ENCODE measurements at places on chromosomes 7 and 10. TPM values are rescaled to one million over a fixed set of nuclear protein-coding genes. Genes with fewer than 3 reads are reported as not detected.
A peak's percentile ranks its signal among the peaks of the same experiment; 100 is the strongest.

The LRRTM3 gene
- total RNA-seq: 0.22 TPM

The STEAP2 gene
- total RNA-seq: 15.8 TPM

The MRM2 gene
- 25.6 TPM for total RNA-seq

The ASAH2 gene
- total RNA-seq: 1.3 TPM

The CRPPA gene
- total RNA-seq: 5.9 TPM

The NUDCD3 gene
- total RNA-seq: 97.7 TPM

The OR2A5 gene
- total RNA-seq: not detected

The RTKN2 gene
- 1.6 TPM for total RNA-seq

The MALRD1 gene
- 2.0 TPM for total RNA-seq

The ADAM8 gene
- total RNA-seq: 16.6 TPM

The IFIT1B gene
- total RNA-seq: not detected

The ZNF722 gene
- total RNA-seq: not detected

- peaks cover 2% of the 10 kb centered on the region for H3K36me3 ChIP-seq
- no peak overlapping the region for H3K4me3 ChIP-seq
These were observed 136.5 kb downstream of the CNNM2 start for GRCh38 chr10:103054621-103055020.

DNA sequence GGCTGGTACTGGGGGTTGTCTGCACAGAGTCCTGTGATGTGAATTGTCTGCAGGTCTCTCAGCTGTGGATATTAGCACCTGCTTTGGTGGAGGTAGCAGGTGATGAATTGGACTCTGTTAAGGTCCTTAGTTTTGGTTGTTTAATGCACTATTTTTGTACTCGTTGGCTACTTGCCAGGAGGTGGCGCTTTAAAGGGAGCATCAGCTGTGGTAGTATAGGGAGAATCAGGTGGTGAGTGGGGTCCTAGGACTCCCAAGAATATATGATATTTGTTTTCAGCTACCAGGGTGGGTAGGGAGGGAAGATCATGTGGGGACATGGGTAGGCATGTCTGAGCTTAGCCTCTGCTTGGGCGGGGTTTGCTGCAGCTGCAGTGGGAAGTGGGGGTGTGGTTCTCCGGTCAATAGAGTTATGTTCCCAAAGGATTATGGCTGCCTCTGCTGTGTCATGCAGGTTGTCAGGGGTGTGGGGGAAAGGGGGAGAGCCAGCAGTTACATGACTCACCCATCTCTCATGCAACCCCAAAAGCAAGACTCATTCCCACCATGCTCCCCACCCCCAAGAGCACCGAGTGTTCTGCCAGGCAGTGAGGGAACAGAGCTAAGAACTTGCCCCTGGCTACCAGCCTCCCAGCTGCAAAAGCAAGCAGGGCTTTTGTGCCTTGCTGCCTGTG, 53.7 kb upstream of the ZNF273 start:
- H3K27me3 ChIP-seq: no peaks in the 10 kb centered on the region
- DNase-seq: no peak
- no peak overlapping the region for H3K27ac ChIP-seq
- no peaks in the 10 kb centered on the region for H3K4me1 ChIP-seq
- H3K4me3 ChIP-seq: no peak overlapping the region

DNA sequence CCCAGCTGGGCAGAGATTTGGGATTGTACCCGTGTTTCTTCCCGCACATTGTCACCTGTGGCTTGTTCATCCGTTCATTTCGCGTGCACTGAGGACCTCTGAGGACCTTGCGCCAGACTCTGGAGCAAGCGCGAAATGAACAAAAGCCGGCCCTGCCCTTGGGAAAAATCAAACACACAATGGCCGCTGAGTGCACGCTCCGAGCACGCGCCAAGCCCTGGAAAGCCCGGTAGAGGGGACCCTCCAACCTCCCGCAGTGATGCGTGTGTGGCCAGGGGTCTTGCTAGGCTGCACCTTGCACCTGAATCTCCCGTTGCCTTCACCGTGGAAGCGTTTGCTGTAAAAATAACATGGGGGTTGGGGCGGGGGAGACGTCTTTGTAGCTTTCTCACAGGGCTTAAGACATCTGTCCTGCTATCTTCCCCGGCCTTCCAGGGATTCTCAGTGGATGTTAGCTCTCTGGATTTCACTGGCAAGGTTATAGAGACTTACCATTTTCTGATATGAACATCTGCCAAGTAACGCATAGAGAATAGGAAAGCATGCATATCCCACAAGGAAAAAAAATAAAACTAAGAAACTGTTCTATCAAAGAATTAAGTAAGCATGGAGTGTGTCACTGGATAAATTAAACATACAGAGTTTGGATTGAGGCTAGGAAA, 37.3 kb downstream of the ZNF777 start:
- peak; percentile 63 for DNase-seq
- H3K4me1 ChIP-seq: no peaks in the 10 kb centered on the region
- H3K27me3 ChIP-seq: no peaks in the 10 kb centered on the region
- no peak overlapping the region for H3K27ac ChIP-seq
- H3K4me3 ChIP-seq: peak overlapping the region; percentile 39

DNA sequence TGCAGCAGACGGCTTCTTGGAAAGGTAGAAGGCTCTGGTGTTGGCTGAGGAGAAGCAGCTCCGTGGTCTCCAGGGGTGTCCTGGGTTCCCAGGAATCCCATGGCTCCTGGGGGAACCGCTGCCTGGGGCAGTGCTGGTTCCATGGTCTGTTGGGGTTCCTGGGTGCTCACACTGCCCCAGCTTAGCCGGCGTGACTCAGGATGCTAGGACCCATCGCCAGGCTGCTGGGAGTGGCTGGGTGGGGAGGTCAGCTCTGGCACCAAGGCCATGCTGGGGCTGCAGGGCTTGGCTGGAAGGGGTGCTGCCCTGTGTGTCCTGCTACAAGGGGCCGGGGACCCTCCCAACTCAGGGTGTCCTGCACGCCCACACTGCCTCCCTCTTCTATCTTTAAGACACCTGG, 9.4 kb downstream of the MGMT start:
- H3K27me3 ChIP-seq: no peaks in the 10 kb centered on the region
- no peak overlapping the region for H3K4me3 ChIP-seq
- H3K36me3 ChIP-seq: no peaks in the 10 kb centered on the region
- no peak for DNase-seq
- H3K4me1 ChIP-seq: peaks cover 3% of the 10 kb centered on the region
- no peak overlapping the region for H3K27ac ChIP-seq

- H3K4me1 ChIP-seq: no peaks in the 10 kb centered on the region
- H3K36me3 ChIP-seq: no peaks in the 10 kb centered on the region
- no peak for DNase-seq
- no peak overlapping the region for H3K27ac ChIP-seq
- no peaks in the 10 kb centered on the region for H3K27me3 ChIP-seq
These were observed 99.0 kb upstream of the SMIM30 start for GRCh38 chr7:113217314-113217713.

DNA sequence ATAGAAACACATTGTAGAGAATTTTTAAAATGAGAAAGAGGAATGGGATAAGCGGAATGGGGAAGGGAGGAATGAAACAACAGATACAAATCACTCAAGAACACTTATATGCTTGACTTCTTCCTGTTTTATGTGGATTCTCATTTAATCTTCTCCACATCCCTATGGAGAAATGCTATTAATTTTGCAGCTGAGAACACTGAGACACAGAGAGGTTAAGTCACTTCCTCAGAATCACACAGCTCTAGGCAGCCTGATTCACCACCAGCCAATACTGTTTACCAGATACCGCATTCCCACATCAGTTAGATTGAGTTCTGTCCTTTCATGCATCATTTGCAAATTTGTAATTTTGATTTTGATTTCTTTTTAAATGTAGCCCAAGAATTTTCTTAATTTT, 170.5 kb downstream of the SH2D4B start:
- H3K4me3 ChIP-seq: no peak overlapping the region
- no peak overlapping the region for H3K27ac ChIP-seq
- no peaks in the 10 kb centered on the region for H3K4me1 ChIP-seq
- no peaks in the 10 kb centered on the region for H3K27me3 ChIP-seq
- H3K36me3 ChIP-seq: no peaks in the 10 kb centered on the region

- H3K36me3 ChIP-seq: no peaks in the 10 kb centered on the region
- no peaks in the 10 kb centered on the region for H3K27me3 ChIP-seq
- no peak overlapping the region for H3K27ac ChIP-seq
- no peaks in the 10 kb centered on the region for H3K4me1 ChIP-seq
These were observed 37.8 kb upstream of the ZNF365 start for GRCh38 chr10:62336404-62336803.

GRCh38 chr7:31466036-31466435, 47.9 kb upstream of the ITPRID1 start:
- H3K27me3 ChIP-seq: no peaks in the 10 kb centered on the region
- DNase-seq: no peak
- H3K27ac ChIP-seq: no peak overlapping the region
- H3K4me3 ChIP-seq: no peak overlapping the region

GRCh38 chr7:95263785-95264362, 60.5 kb downstream of the PON1 start:
- no peak for DNase-seq
- no peaks in the 10 kb centered on the region for H3K4me1 ChIP-seq
- no peaks in the 10 kb centered on the region for H3K27me3 ChIP-seq

- H3K36me3 ChIP-seq: no peaks in the 10 kb centered on the region
- no peak overlapping the region for H3K4me3 ChIP-seq
- H3K27me3 ChIP-seq: no peaks in the 10 kb centered on the region
- DNase-seq: no peak
- H3K27ac ChIP-seq: no peak overlapping the region
These were observed 78.1 kb upstream of the VWDE start for GRCh38 chr7:12481722-12482121.

DNA sequence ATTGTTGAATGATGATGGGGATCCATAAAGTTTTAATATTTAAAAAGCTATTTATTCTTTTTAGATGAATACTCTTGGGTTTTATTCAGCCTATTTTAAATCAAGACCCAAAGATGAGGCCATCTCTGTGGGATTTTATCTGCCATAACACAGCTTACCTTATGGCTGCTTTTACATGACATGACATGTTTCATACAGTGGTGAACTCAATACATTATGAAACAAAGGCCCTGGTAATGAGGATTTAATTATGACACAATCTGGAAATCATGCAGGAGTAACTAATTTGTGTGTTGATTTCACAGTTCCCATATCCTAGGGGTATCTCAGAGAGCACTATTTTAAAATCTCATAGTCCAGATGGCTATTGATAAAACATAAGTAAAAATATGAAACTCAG, 661.8 kb upstream of the FZD8 start:
- H3K4me1 ChIP-seq: no peaks in the 10 kb centered on the region
- no peaks in the 10 kb centered on the region for H3K27me3 ChIP-seq
- DNase-seq: no peak
- no peak overlapping the region for H3K27ac ChIP-seq
- no peak overlapping the region for H3K4me3 ChIP-seq

DNA sequence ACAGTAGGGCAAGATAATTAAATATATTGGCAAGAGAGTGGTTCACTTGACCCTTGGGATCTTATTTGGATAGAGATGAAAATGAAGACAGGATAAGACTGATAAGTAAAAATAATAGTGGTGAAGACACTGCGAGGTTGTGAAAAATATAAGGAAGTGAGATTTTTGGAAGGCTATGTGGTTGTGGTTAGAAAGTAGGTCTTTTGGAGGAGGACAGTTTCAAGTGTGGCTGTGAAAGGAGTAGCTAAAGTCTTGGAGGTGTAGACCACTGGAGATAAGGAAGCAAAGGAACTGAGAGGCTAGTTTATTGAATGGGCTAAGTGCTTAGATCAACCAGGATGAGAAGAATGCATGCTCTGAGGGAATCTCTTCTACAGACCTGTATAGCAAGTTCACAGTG, 11.2 kb downstream of the MIOS start:
- no peaks in the 10 kb centered on the region for H3K36me3 ChIP-seq
- no peaks in the 10 kb centered on the region for H3K27me3 ChIP-seq
- no peak overlapping the region for H3K27ac ChIP-seq

- peaks cover 4% of the 10 kb centered on the region for H3K27me3 ChIP-seq
- no peak overlapping the region for H3K4me3 ChIP-seq
- no peak for DNase-seq
- no peaks in the 10 kb centered on the region for H3K4me1 ChIP-seq
- H3K36me3 ChIP-seq: no peaks in the 10 kb centered on the region
These were observed 26.8 kb upstream of the GRID1 start for GRCh38 chr10:86393362-86393761.

DNA sequence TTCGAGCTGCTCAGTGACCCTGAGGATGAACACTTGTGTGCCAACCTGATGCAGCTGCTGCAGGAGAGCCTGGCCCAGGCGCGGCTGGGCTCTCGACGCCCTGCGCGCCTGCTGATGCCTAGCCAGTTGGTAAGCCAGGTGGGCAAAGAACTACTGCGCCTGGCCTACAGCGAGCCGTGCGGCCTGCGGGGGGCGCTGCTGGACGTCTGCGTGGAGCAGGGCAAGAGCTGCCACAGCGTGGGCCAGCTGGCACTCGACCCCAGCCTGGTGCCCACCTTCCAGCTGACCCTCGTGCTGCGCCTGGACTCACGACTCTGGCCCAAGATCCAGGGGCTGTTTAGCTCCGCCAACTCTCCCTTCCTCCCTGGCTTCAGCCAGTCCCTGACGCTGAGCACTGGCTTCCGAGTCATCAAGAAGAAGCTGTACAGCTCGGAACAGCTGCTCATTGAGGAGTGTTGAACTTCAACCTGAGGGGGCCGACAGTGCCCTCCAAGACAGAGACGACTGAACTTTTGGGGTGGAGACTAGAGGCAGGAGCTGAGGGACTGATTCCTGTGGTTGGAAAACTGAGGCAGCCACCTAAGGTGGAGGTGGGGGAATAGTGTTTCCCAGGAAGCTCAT, 1.1 kb downstream of the DDIT4 start:
- peak; percentile 84 for DNase-seq
- peak overlapping the region; percentile 99 for H3K27ac ChIP-seq
- H3K4me1 ChIP-seq: peaks cover 8% of the 10 kb centered on the region
- peak overlapping the region; percentile 98 for H3K4me3 ChIP-seq

GRCh38 chr7:17854261-17855047, 85.8 kb downstream of the SNX13 start:
- no peak for DNase-seq
- no peak overlapping the region for H3K4me3 ChIP-seq
- H3K4me1 ChIP-seq: no peaks in the 10 kb centered on the region

- H3K27ac ChIP-seq: no peak overlapping the region
- H3K36me3 ChIP-seq: no peaks in the 10 kb centered on the region
- no peak for DNase-seq
- no peaks in the 10 kb centered on the region for H3K4me1 ChIP-seq
These were observed 651.5 kb downstream of the TNS3 start for GRCh38 chr7:46930366-46930765.

DNA sequence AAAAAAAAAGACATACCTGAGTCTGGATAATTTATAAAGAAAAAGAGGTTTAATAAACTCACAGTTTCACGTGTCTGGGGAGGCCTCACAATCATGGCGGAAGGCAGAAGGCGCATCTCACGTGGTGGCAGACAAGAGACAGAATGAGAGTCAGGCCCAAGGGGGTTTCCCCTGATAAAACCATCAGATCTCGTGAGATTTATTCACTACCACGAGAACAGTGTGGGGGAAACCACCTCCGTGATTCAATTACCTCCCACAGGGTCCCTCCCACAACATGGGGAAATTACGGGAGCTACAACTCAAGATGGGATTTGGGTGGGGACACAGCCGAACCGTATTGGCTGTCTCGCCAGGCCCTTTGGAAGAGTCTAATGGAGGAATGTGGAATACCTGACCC, 9.0 kb upstream of the MAFK start:
- H3K27me3 ChIP-seq: no peaks in the 10 kb centered on the region
- H3K36me3 ChIP-seq: no peaks in the 10 kb centered on the region
- H3K27ac ChIP-seq: no peak overlapping the region
- no peaks in the 10 kb centered on the region for H3K4me1 ChIP-seq
- no peak overlapping the region for H3K4me3 ChIP-seq

Measured in kidney (tissue), 22 donors.